ENCODE measurements at places on chromosomes 13 and 19.

- no peak for DNase-seq
Measured at GRCh38 chr13:101916108-101916774, 463.8 kb downstream of the ITGBL1 start.

DNA sequence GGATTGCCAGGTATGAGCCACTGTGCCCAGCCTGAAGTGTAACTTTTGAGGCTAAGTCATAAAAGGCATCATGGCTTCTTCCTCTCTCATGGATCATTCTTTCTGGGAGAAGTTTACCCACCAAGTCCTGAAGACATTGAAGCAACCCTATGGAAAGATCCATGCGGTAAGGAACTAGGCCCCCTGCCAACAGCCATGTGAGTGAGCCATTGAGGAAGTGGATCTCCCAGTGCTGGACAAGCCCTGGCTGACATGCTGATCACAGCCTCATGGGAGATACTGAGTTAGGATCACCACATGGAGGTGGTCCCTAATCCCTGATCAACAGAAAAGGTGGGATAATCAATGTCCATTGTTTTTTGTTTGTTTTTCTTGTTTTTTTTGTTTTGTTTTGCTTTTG is 3.3 kb upstream of the NUDT19 start:
- no peak for DNase-seq

GRCh38 chr19:7605490-7606222 is 10.0 kb downstream of the CAMSAP3 start:
- DNase-seq, result peak; percentile 12

DNA sequence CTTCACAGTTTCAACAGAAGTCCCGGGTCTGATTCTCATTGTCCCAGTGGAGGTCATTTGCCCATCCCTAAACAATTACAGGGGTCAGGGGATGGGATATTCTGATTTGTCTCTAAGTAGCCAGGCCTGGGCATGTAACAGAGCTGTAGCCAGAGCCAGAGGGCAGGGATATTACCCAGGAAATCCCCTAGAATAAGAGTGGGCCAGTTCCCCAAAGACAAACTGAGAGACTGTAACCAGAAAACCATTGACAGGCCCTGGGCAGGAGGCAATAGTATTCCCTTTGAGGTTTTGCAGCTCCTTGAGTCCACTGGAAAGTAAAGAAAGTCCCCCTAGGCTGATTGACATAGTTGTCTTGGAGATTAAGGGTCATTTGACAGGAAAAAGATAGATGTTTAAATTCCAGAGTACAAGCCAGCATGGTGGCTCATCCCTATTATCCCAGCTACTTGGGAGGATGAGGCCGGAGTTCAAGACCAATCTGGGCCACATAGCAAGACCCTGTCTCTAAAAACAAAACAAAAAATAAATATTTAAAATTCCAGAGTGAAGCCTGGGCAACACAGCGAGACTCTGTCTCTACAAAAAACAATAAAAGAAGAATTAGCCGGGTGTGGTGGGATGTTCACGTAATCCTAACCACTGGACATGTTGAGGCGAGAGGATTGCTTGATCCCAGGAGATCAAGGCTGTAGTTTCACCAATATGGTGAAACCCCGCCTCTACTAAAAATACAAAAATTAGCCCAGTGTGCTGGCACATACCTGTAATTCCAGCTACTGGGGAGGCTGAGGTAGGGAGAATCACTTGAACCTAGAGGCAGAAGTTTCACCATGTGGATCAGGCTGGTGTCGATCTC is 1.9 kb upstream of the SDHAF1 start:
- no peak for DNase-seq

- DNase-seq, result no peak
Measured at GRCh38 chr19:13117176-13117771, 734 bp upstream of the TRMT1 start.

Data from activated CD4-positive, alpha-beta T cell treated with anti-CD3 and anti-CD28 coated beads for 24 hours (primary cell).